ENCODE measurements at places on chromosomes 4 and X. TPM values are rescaled to one million over a fixed set of nuclear protein-coding genes. Genes with fewer than 3 reads are reported as not detected.

Gene CLTRN
- total RNA-seq, result not detected

Gene SYTL4
- total RNA-seq, result 18.4 TPM

Gene CCNA2
- total RNA-seq, result 65.4 TPM

Gene FHDC1
- total RNA-seq, result 0.12 TPM

Gene SPINK2
- not detected for total RNA-seq

Gene SPANXA2
- not detected for total RNA-seq

Gene ARMCX2
- 75.2 TPM for total RNA-seq

Gene TXK
- 0.97 TPM for total RNA-seq

Gene GABRQ
- not detected for total RNA-seq

Gene ZCCHC18
- 1.6 TPM for total RNA-seq

Gene SPATA18
- 4.6 TPM for total RNA-seq

Gene TMEM35A
- 7.2 TPM for total RNA-seq

Gene UGT2A3
- not detected for total RNA-seq

Gene SCRG1
- total RNA-seq, result not detected

Gene SLC7A11
- total RNA-seq, result 79.3 TPM

Gene NEXMIF
- not detected for total RNA-seq

Gene SHROOM3
- 14.9 TPM for total RNA-seq

Gene SLC9A6
- total RNA-seq, result 15.5 TPM

Gene FRAS1
- total RNA-seq, result 3.6 TPM

Gene MAGEA4
- not detected for total RNA-seq

Gene SULT1E1
- 34.5 TPM for total RNA-seq

Gene TCEANC
- 1.8 TPM for total RNA-seq

Gene MRFAP1L1
- total RNA-seq, result 42.0 TPM

Gene FBXW7
- 28.1 TPM for total RNA-seq

Gene MAGEE1
- total RNA-seq, result 0.74 TPM

Gene TDO2
- total RNA-seq, result not detected

Gene PSAPL1
- not detected for total RNA-seq

Gene PIM2
- 7.4 TPM for total RNA-seq

Gene CCDC149
- 12.5 TPM for total RNA-seq

Gene USP17L15
- not detected for total RNA-seq

Data from endothelial cell of umbilical vein (primary cell).